ENCODE measurements at places on chromosomes 2 and 18.
A peak's percentile ranks its signal among the peaks of the same experiment; 100 is the strongest.

DNA sequence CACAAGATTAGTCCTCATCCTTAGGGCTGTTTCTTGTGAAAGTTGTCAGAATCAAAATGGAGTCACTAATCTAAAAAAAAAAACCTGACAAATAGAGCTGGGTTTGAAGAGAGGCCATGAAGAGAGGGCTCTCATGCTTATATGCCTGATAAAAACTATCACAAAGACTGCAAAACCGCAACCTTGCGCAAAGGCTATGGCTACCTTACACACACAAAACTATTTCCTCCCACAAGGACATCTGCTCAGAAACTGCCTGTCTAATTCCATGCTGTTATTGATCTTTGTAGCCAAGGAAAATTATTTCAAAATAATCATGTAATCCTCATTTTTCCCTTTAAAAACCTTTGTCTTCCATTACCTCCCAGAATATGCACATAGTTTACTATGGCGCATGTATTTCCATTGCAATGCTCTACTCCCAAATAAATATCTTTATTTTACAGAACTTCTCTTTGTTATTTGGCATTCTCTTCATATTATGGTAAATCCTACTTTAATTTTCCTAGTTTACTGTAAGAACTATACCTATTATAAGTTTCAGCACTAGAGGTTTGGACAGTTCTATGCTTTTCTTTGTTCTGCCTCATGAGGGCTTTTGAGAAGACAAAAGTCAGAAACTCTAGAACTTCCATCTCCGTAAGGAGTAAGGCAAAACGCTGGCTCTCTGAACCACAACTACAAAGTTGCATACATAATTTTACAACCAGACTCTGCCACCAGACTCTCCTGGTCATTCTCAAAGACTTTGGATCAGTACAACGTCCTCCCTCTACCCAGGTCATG is 9.6 kb upstream of the DPYSL5 start:
- peaks cover 21% of the 10 kb centered on the region for H3K27me3 ChIP-seq
- H3K4me3 ChIP-seq = no peak overlapping the region
- H3K27ac ChIP-seq = no peak overlapping the region
- H3K36me3 ChIP-seq = no peaks in the 10 kb centered on the region
- DNase-seq = peak; percentile 46
- no peaks in the 10 kb centered on the region for H3K4me1 ChIP-seq

DNA sequence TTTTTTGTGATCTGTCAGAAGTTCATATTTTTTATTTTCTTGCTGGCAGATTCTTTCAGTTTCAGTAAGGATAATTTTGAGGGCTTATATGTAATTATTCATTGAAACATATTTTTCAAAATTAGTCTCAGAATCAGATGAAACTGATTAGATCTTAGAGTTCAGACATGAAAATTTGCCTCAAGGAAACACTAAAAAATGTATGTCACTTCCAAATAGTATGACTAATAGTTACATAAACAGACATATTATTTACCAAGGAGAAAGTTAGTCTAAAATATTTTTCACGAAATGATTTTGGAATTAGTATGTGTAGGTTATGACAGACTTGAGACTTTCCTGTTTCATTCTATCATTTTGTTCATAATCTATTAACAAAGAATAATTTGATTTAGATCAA is 628.6 kb downstream of the CCDC85A start:
- H3K4me1 ChIP-seq = no peaks in the 10 kb centered on the region
- H3K4me3 ChIP-seq = no peak overlapping the region
- no peak for DNase-seq
- H3K27ac ChIP-seq = no peak overlapping the region

- DNase-seq = no peak
- H3K4me1 ChIP-seq = no peaks in the 10 kb centered on the region
- H3K27ac ChIP-seq = no peak overlapping the region
Measured at GRCh38 chr2:82731824-82732223, 1727.3 kb downstream of the SUCLG1 start.

GRCh38 chr2:218435003-218435982 is 16.4 kb downstream of the VIL1 start:
- no peak overlapping the region for H3K4me3 ChIP-seq
- no peak overlapping the region for H3K27ac ChIP-seq
- no peak for DNase-seq
- no peaks in the 10 kb centered on the region for H3K4me1 ChIP-seq

DNA sequence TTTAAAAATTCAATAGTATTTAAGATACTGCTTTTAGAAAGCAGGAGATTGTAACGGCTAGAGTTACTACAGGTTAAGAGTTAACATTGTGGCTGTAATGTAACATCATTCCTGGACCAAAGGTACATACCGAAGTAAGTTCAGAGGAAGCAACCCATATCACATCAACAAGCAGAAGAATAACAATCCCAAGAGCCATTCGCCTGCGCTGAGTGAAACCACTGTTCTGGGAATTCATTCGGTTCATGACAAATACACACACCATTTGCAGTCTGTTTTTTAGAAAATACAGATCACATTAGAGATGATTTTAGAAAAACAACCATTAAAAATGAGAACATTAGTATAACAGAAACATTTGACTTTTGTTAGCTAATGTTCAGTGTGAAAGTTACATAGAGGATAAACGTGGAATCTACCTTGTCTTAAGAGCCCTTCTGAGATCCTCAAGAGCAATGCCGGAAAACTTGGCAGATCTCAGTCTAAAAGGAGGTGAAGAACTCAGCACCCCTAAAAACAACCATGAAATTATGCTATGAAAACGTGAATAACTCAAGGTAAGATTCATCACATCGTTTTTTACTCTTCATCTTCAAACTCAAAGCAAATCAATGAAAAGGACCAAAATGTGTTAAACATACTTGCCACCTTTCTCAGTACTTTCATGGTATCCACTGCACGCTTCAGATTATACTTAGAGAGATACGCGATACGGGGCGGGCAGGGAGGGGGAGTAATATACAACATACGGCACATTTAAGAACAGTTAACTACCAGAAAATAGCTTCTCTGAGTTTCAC is 1.2 kb downstream of the SLC35F5 start:
- no peaks in the 10 kb centered on the region for H3K27me3 ChIP-seq
- no peaks in the 10 kb centered on the region for H3K4me1 ChIP-seq
- H3K27ac ChIP-seq = peak overlapping the region; percentile 89
- DNase-seq = no peak
- no peaks in the 10 kb centered on the region for H3K36me3 ChIP-seq

DNA sequence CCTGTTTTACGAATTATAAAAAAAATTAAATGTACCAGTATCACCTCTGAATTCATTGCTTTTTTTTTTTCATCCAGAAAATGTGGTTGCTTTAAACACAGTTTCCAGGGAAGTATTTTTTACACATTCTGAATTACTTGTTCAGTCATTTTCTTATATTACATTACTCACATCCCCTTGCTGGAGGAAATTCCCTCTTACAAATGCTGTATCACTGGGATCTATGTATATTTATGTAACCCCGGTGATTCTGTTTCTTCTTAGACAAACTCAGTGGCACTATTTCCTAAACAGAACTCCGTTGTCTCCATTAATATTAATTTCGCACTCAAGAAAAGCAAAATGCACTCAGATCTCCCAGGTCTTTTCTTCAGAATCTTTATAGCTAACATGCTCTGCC is 1078.5 kb upstream of the ZEB2 start:
- no peaks in the 10 kb centered on the region for H3K36me3 ChIP-seq
- DNase-seq = peak; percentile 40
- no peak overlapping the region for H3K27ac ChIP-seq
- no peak overlapping the region for H3K4me3 ChIP-seq

- H3K36me3 ChIP-seq = no peaks in the 10 kb centered on the region
- H3K27ac ChIP-seq = no peak overlapping the region
- H3K27me3 ChIP-seq = no peaks in the 10 kb centered on the region
- no peak overlapping the region for H3K4me3 ChIP-seq
Measured at GRCh38 chr2:30424231-30424630, 22.8 kb upstream of the LCLAT1 start.

- no peaks in the 10 kb centered on the region for H3K27me3 ChIP-seq
- H3K4me1 ChIP-seq = no peaks in the 10 kb centered on the region
- H3K36me3 ChIP-seq = no peaks in the 10 kb centered on the region
- no peak overlapping the region for H3K4me3 ChIP-seq
- no peak for DNase-seq
Measured at GRCh38 chr18:60892441-60892840, 440.8 kb upstream of the CDH20 start.

DNA sequence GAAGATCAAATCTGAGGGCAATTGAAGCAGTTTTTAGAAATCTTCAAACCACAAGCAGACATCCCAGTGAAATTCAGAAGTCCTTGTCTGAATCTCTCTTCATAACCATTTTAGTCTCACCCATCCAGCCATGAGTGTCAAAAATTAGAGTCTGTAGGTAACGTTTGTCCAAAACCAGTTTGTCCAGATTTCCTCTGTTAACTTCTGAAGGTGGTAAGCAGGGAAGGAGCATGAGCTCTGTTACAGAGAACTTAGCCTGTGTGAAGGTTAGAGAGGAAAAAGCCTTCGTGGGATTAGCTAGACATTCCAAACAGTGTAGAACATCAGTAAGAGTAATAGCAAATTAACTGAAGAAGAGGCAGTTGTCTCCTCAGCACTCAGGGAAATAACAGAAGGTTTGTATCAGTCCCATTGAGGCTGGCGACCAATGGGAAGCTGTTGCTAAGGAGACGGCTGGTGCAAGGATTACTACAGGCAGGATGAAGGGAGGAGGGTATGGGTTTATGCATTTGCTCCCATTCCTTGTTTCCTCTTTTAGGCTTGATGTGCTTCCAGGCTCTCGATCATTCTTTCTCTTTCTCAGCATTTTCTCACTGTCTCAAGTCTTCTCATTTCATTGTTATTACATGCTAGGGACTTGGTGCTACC is 8.7 kb upstream of the GPR155 start:
- no peak overlapping the region for H3K4me3 ChIP-seq
- H3K27me3 ChIP-seq = peaks cover 15% of the 10 kb centered on the region
- H3K36me3 ChIP-seq = no peaks in the 10 kb centered on the region
- no peak overlapping the region for H3K27ac ChIP-seq

- H3K4me1 ChIP-seq = no peaks in the 10 kb centered on the region
- no peak overlapping the region for H3K27ac ChIP-seq
- no peaks in the 10 kb centered on the region for H3K36me3 ChIP-seq
- no peak overlapping the region for H3K4me3 ChIP-seq
Measured at GRCh38 chr2:226865273-226865672, 29.4 kb downstream of the RHBDD1 start.

GRCh38 chr18:470661-471501 is 29.6 kb downstream of the COLEC12 start:
- peaks cover 7% of the 10 kb centered on the region for H3K4me1 ChIP-seq
- H3K4me3 ChIP-seq = no peak overlapping the region
- no peaks in the 10 kb centered on the region for H3K27me3 ChIP-seq

GRCh38 chr2:35960596-35960995 is 395.0 kb upstream of the CRIM1 start:
- H3K27ac ChIP-seq = no peak overlapping the region
- H3K4me1 ChIP-seq = peaks cover 11% of the 10 kb centered on the region
- H3K27me3 ChIP-seq = no peaks in the 10 kb centered on the region
- DNase-seq = peak; percentile 61
- H3K4me3 ChIP-seq = no peak overlapping the region

GRCh38 chr2:108575132-108575966 is 41.1 kb downstream of the LIMS1 start:
- H3K27ac ChIP-seq = no peak overlapping the region
- DNase-seq = peak; percentile 23
- no peaks in the 10 kb centered on the region for H3K27me3 ChIP-seq
- H3K4me1 ChIP-seq = no peaks in the 10 kb centered on the region
- H3K36me3 ChIP-seq = no peaks in the 10 kb centered on the region
- H3K4me3 ChIP-seq = no peak overlapping the region

GRCh38 chr18:61955644-61956043 is 62.8 kb upstream of the RNF152 start:
- H3K27me3 ChIP-seq = no peaks in the 10 kb centered on the region
- no peak overlapping the region for H3K27ac ChIP-seq
- no peaks in the 10 kb centered on the region for H3K36me3 ChIP-seq
- no peak for DNase-seq
- H3K4me3 ChIP-seq = no peak overlapping the region

DNA sequence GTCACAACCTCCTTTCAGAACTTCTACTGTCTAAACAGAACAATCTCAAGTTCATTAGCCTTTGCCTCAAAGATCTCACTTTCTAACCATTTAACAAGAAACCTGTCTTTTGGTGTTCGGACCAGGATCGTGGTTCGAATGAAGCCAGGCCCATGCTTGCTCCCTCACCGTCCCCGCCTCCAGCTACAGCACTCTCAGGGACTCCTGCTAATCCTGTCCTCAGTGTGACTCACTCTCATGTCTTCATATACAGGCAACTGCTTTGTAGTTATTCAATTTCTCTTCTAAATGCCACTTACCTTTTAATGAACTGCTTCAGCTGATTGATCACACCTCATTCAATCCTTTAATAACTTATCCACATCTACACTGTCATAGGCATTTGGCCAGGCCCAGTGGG is 15.8 kb downstream of the SERTAD2 start:
- H3K4me3 ChIP-seq = no peak overlapping the region
- peak; percentile 26 for DNase-seq
- peak overlapping the region; percentile 16 for H3K27ac ChIP-seq
- H3K27me3 ChIP-seq = no peaks in the 10 kb centered on the region
- peaks cover 22% of the 10 kb centered on the region for H3K36me3 ChIP-seq

- DNase-seq = no peak
- H3K27me3 ChIP-seq = no peaks in the 10 kb centered on the region
- H3K4me1 ChIP-seq = peaks cover 7% of the 10 kb centered on the region
- peaks cover 13% of the 10 kb centered on the region for H3K36me3 ChIP-seq
- no peak overlapping the region for H3K27ac ChIP-seq
Measured at GRCh38 chr2:74474481-74474880, 2.0 kb upstream of the MRPL53 start.

DNA sequence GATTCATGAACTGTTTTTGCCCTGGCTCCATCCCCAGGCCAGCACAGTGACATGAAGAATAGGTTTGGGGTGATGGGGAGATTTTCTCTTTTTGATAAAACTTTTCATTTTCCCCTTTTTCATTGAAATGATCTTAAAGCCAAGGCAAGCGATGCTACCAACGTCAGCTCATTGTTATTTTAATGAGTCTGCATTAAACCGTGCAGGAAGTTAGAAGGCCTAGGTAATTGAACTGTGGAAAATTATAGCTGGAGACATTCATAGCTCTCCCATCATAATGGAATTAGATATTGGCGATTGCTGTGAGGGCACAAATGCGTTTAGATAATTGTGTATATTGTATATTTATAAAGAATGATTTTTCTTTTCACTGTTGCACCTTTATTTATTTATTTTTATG is 33.2 kb downstream of the SMARCAL1 start:
- H3K36me3 ChIP-seq = peaks cover 13% of the 10 kb centered on the region
- H3K27me3 ChIP-seq = no peaks in the 10 kb centered on the region
- no peak overlapping the region for H3K27ac ChIP-seq

- H3K4me1 ChIP-seq = peaks cover 4% of the 10 kb centered on the region
- H3K27me3 ChIP-seq = no peaks in the 10 kb centered on the region
- no peak for DNase-seq
- peak overlapping the region; percentile 91 for H3K27ac ChIP-seq
- H3K36me3 ChIP-seq = peaks cover 1% of the 10 kb centered on the region
Measured at GRCh38 chr2:197515315-197515738, 539 bp upstream of the MOB4 start.

GRCh38 chr2:101873543-101873942 is 118.2 kb upstream of the IL1R2 start:
- peak; percentile 15 for DNase-seq
- H3K27ac ChIP-seq = no peak overlapping the region
- no peaks in the 10 kb centered on the region for H3K27me3 ChIP-seq

Measured in A673 (cell line).